ENCODE measurements at places on chromosomes 6 and 20.
A peak's percentile ranks its signal among the peaks of the same experiment; 100 is the strongest.

DNA sequence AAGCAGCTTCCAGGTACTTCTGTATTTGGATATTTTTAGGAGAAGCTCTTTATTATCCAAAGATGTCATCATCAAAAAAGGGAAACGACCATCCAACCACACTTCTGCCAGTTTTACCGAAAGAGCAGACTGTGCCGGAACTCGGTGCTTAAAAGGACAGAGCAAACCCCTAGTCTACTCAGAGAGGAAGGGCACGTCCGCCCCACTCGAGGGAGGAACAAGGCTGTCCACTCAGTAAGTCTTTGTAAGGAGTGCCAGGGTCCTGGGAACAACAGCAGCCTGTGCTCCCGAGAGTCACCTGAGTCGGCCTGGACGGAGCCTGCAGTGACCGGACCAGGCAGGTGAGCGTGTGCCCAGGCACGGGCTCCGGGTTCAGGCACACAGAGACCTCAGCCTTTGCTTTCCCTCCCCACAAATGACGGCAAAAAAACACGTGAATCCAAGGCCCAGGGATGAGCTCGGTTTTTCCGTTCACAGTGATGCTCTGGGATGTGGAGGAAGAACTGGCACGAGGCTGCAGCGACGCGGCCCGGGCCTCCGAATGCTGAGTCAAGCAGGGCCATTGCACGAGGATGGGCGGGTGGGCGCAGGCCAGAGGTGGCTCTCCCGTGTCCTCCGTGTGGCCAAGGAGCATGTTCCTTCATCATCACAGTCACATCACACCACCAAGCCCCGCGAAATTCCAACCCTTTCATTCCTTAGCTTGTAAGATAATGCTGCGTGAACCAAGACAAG, 17.4 kb upstream of the SLCO4A1 start:
- DNase-seq: no peak

DNA sequence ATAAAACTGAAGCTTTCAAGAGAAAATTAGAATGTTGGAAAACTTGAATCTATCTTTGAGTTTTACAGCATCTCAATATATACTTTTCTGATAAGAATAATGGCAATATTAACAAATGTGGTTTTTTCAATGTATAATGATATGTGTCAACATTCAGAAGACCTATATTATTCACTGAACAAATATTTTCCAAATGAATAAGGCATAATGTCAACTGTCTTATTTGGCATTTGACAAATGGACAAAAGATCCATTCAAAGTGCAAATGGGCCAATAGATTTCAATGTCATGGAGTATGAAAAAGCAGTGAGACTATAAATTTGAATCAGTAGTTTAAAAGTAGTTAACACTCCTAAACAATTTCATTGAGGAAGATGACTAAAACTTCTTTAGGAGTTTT, 20.9 kb downstream of the LMBRD1 start:
- DNase-seq: no peak

GRCh38 chr6:113847447-113847846, 9.7 kb upstream of the MARCKS start:
- no peak for DNase-seq

GRCh38 chr6:111952274-111952673, 79.0 kb upstream of the FYN start:
- DNase-seq: no peak

- no peak for DNase-seq
Measured at GRCh38 chr20:47594157-47594556, 92.5 kb downstream of the NCOA3 start.

DNA sequence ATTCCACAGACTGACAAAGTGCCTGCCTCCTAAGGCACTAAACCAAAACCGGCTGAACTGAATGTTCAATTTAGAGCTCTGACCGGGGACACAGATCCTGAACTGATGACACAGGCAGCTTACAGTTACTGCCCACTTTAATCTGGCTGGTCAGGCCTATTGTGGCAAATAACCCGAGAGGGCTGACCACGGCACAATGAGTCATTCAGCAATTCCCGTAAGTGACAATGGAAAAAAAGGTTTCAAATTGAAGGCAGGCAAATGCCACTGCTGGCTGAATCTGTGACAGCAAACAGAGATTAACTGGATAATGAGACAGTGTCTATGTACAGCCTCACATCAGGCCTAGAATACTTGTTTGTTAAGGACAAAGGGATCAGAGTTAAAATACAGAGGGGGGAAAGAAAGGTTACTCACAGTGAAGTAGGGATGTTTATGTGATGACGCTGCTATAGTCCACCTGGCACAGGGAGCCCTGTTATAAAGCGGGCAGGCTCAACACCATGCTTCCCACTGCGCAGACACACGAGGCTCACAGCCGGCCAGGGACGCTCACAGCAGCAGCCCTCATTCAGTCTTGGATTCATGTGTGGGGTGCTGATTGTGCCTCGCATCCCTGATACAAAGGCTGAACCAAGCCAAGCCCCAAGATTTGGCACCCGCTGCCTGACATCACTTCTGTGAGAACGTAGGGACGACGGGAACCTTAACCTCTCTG, 54.4 kb downstream of the RTN4IP1 start:
- DNase-seq: no peak

DNA sequence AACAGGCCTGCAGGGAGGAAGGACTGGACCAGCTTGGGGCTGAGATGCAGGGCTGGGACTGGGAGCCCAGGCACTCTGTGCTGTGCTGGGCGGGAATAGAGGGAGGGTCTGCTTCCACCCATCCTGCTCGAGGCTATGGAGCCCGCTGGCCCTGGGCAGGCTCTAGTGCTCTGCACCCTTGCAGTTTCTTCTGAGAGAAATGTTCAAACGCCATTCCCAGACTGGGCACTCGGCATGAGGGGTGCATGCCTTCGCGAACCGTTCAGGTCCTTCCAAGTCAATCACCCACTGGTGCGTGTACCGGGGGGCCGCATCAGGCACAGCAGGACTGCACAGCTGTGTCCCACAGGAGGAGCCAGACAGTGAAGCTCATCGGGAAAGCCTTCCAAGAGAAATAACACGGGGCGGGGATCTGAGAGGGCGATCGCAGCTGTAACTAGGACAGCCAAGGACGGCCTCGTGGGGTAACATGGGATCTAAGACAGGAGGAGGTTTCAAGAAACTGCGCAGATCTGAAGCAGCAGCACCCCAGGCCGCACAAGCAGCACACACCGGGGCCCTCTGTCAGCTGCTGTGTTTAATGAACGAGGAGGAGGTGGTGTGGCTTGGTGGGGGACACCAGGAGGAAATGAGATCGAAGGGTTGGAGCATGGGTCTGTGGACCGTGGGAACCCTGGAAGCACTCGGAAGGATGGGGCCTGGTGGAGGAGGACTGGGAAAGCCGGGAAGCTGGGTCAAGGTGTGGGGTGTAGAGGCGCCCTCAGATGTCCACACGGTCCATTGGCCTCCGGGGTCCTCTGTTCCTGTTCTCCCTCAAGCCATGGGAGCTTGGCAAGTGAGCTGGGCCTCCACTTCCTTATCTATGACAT, 26.1 kb upstream of the PYGB start:
- DNase-seq: no peak

DNA sequence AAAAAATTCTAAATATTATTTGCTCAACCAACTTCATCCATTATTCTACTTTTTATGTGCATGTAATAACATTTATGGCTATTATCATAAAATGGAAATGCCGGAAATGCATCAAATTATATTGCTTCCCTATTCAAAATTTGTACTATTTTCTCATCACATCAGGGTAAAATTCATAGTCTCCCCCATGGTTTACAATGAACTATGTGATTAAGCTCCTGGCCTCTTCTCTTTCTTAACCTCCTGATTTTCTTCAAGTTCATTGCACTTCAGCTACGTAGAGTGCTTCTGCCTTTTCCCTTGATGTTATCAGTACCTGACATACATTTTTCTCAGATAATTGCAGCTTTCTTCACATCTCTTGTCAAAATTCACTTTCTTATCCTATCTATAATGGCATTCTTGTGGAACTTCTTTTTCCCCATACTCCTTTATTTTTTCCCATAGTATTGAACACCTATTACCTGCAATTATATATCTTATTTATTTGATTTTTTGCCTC, 699.1 kb upstream of the ADGRB3 start:
- no peak for DNase-seq

- DNase-seq: no peak
Measured at GRCh38 chr6:43862925-43863324, 92.9 kb downstream of the VEGFA start.

DNA sequence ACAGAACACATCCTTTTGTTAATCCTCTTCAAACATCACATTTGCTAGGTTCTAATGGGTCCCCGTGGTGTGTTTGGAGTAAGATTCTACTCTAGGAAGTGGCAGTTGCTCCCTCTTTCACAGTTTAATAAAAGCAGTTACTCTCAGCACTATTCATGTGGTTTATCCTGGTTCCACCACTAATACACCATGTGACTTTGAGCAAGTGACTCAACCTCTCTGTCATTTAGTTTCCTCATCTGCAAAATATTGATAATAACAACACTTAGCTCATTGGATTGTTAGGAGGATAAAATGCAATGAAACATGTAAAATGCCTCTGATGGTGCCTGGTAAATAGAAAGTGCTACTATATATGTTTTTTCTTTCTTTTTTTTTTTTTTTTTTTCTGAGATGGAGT, 488.0 kb upstream of the NOX3 start:
- no peak for DNase-seq

- DNase-seq: no peak
Measured at GRCh38 chr6:166770216-166771116, 143.4 kb upstream of the RPS6KA2 start.

- no peak for DNase-seq
Measured at GRCh38 chr20:2986466-2986865, 57.0 kb upstream of the GNRH2 start.

- no peak for DNase-seq
Measured at GRCh38 chr6:7919871-7920270, 9.3 kb upstream of the TXNDC5 start.

- no peak for DNase-seq
Measured at GRCh38 chr20:43751167-43752050, 24.6 kb upstream of the GTSF1L start.

DNA sequence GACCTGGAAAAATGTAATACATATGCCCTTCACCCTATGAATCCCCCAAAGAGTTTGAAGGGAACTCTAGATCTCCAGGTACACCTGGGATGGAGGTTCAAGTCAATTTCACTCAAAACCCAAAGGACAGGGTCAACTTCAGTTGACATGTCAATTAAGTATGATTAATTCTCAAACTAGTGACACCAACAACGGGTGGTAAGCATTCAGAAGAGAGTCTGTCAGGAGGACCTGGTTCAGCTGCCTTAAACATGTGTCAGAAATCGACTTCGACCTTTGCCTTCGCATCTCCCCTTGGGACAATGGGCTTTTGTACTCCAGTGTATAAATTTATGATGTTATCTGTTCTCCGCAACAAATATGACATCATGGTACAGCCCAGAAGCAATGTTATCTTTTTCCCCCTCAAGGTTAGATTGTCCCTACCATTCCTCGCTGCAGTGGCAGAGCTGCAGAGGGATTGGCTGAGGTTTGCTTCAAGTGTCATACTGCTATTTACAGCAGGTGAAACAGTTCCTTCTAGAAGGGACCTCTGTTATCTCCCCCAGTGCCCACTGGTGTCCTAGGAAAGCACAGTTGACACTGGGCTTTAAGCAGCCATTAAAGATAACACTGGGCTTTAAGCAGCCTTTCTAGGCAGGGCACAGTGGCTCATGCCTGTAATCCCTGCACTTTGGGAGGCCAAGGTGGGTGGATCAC, 94.7 kb upstream of the SNX9 start:
- DNase-seq: peak; percentile 60

- DNase-seq: no peak
Measured at GRCh38 chr6:169648092-169648491, 53.7 kb downstream of the WDR27 start.

DNA sequence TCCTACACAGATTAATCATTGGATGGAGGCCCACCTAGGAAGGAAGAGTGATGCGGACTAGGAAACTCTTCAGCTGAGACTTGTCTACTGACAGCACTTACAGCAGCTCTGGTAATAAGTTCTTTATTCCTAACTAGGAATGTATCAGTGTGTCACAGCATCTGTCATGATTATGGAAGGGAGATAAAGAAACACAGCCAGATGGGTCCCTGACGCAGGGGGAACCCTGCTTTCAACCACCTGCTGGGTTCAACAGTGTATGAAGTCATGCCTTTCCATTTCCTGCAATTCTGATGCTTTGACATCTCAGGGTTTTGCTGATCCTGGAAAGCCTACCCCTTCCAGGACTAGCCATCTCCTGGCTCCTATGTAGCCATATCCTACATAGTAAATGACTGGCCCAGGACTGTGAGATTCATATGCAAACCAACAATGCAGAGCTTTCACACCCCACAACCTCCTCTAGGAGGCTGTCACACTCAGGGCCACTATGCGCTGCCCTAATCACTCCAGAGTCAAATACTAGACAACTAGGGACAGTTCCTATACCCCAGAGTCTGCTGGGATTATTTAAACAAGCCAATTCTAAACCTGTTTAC, 29.0 kb upstream of the MANEA start:
- DNase-seq: no peak

DNA sequence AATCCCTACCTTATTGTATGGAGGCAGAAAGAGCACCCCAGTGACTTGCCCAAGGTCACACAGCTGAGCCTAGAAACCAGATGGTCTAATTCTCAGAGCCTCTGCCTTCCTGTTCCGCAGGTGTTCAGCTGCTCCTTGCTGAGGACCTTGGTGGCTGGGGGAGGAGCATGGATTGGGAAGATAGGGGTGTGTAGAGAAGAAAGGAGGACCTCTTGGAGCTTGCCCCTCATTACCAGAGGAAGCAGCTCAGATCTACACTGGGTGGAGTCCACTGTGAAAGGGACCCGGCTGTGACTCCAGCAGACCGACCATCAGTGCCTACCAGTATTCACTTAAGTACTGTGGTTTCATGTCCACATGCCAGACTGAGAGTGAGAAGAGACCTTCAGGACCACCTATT, 15.2 kb downstream of the FOXP4 start:
- no peak for DNase-seq

DNA sequence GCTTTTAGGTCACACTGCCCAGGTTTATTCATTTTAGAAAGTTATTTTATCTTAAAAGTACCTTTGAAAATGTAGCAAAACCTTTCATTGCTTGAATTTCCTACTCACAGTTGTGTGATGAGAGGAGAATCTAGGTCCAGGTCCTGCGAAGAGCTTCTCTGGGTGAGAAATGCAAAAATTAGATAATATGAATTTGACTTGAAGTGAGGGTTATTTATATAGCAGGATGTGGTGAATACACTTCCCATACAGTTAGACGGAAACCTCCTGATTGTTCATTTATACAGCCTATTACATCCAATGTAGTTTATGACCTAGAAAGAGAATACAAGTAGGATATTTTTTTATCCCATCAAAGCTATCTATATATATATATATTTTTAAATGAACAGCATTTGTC, 30.5 kb downstream of the CDKAL1 start:
- no peak for DNase-seq

GRCh38 chr20:26167499-26167898, 470.8 kb upstream of the ZNF337 start:
- DNase-seq: no peak

- DNase-seq: no peak
Measured at GRCh38 chr6:127854009-127854408, 46.8 kb downstream of the THEMIS start.

- DNase-seq: no peak
Measured at GRCh38 chr6:157079277-157079676, 244.0 kb downstream of the TMEM242 start.
